ENCODE measurements at places on chromosomes 16 and 17.

GRCh38 chr17:57561072-57561861, 183.8 kb downstream of the CCDC182 start:
- DNase-seq: no peak

- DNase-seq: peak; percentile 76
Observed at GRCh38 chr16:53434377-53435065, at the start of gene RBL2. TSS of gene RBL2 (plus strand) at chr16:53434471. CDS start at chr16:53434557, 86 bp downstream.

- DNase-seq: no peak
Observed at GRCh38 chr16:89983536-89983935, 35.0 kb downstream of the DEF8 start.

DNA sequence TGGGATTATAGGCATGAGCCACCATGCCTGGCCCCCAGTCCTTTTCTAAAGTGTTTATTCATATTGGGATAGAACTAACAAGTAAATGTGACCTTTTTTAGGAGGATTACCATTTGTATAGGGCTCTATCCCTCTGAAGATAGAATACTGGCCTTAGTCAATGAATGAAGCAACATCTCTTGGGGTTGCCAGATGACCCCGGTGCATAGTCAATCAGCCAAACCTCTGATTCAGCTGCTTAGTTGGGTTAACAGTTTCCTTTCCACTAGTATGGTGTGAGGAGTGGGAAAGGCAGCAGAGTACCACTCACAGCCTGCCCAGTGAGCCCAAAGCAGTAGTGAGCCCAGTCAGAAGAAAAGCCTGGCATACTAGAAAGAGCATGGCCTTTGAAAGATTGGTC, 94.6 kb upstream of the TBX2 start:
- no peak for DNase-seq

DNA sequence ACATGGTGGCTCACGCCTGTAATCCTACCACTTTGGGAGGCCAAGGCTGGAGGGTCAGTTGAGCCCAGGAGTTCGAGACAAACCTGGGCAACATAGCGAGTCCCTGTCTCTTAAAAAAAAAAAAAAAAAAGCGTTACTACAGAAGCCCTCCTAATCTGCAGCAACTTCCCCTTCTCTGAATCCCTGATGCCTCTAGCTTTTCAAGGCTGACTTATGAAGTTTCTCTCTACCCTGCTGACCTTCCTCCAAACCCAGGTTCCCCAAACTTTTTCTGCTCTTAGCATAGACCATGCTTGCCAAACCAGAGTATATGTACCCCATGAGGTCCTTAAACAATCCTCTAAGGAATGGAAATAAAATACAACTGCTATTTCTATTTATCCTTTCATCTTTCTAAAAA, 16.4 kb downstream of the LYRM1 start:
- DNase-seq: no peak

- no peak for DNase-seq
Observed at GRCh38 chr16:47503936-47504335, 42.8 kb downstream of the PHKB start.

- no peak for DNase-seq
Observed at GRCh38 chr17:77215281-77215680, 74.5 kb downstream of the SEC14L1 start.

- DNase-seq: no peak
Observed at GRCh38 chr16:52783616-52784015, 236.7 kb upstream of the TOX3 start.

GRCh38 chr16:10067835-10068234, 114.4 kb downstream of the GRIN2A start:
- no peak for DNase-seq

GRCh38 chr17:49054342-49055092, 57.3 kb downstream of the IGF2BP1 start:
- DNase-seq: no peak

DNA sequence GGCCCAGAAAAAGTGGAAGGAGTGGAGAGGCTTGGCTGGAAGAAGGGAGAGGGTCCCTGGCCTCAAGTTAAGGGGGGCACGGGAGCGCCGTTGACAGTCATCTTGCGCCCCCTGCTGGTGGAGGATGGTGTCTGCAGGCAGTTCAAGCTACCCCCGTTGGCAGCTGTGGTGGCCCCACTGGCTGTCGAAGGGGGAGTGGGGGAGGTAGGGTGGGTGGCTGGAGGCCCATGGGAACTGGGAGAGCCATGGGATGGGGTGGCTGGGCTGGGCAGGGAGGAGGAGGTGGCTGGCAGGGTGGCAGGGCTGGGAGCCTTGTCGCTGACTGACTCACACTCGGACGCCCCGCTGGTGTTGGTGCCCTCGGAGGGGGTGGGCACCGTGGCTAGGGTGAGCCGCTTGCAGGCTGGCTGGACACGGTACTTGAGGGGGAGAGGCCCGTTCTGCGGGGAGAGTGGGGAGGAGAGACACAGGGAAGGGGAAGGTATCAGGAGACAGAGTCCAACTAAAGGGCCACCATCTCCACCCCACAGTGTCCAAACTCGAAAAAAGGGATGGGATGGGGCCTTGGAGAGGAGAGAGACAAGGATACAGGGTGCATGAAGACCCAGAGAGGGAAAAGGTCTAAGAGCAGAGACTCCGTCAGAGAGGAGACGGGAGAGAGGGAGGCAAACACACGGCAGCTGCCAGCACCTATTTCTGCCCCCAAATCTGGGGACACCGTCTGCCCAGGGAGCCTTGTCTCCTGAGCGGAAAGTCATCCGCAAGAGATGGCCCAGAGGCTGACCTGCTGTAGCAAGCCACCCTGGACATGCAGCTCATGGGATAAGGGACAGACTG, 5.2 kb downstream of the CISD3 start:
- peak; percentile 66 for DNase-seq

- no peak for DNase-seq
Observed at GRCh38 chr16:1923299-1924034, 5.3 kb upstream of the HS3ST6 start.

- peak; percentile 32 for DNase-seq
Observed at GRCh38 chr17:74770498-74771318, 5.4 kb downstream of the NAT9 start.

DNA sequence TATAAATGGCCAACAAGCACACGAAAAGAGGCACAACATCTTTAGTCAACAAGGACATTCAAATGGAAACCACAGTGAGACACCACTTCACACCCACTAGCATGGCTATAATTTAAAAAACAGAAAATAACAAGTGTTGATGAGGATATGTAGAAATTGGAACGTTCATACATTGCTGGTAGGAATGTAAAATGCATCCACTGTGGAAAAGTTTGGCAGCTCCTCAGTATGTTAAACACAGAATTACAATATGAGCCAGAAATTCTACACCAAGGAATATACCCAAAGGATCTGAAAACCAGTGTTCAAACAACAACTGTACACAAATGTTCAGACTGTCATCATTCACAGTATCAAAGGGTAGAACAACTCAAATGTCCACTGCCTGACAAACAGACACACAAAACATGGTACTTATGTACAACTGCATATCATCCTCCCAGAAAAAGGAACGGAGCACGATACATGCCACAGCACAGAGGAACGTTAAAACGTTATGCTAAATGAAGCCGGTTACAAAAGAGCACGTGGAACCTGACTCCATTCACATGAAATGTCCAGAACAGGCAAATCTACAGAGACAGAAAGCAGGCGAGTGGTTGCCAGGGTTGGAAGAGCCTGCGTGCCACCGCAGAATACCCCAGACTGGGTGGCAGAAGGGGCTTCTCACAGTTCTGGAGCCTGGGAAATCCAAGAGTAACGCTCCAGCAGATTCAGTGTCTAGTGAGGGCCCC, 32.8 kb upstream of the METRNL start:
- DNase-seq: no peak

DNA sequence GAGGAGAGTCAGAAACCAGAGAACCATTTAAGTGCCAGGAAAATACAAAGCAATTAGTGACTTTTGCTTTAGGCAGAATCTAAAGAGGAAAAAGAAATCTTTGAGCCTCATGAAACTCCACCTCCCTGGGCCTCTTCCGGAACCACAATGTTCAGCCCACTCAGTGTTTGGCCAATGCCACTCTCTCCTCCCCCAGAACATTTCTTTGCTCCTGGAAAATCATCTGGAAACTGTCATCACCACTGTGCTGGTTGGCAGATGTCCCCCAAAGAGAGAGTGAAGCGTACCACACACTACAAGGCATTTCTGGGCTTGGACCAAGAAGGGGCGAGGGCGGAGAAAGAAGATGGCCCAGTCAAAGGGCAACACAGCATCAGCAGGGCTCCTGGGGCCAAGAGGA, 7.1 kb upstream of the SOX9 start:
- no peak for DNase-seq

DNA sequence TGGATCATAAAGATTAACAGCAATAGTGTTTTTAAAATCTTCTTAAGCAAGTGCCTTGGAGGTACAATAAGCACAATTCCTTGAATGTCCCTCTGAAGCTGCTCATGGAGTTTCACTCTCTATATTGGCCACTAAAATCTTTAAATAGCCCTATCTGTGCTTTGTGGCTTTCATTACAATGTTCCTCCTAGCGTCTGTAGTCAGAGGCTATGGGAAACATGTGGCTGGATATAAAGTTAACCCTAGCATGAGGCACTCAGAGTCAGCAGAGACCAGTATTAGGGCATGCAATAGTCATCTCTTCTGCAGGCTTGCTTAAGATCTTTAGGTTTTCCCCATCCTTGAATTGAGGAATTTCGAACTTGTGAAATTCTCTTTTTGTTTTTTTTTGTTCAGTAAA, 668.2 kb downstream of the CDH11 start:
- no peak for DNase-seq

Measured in C1 segment of cervical spinal cord (tissue), 14 donors.